ENCODE measurements at places on chromosomes 12 and 14. TPM values are rescaled to one million over a fixed set of nuclear protein-coding genes. Genes with fewer than 3 reads are reported as not detected.

The TAS2R9 gene
- not detected for total RNA-seq

- DNase-seq = no peak
These were observed 111.5 kb upstream of the BCL2L14 start for GRCh38 chr12:11959117-11959823.

- DNase-seq = no peak
These were observed 26.3 kb downstream of the HIP1R start for GRCh38 chr12:122861587-122861970.

The MAP3K9 gene
- total RNA-seq = 15.4 TPM

DNA sequence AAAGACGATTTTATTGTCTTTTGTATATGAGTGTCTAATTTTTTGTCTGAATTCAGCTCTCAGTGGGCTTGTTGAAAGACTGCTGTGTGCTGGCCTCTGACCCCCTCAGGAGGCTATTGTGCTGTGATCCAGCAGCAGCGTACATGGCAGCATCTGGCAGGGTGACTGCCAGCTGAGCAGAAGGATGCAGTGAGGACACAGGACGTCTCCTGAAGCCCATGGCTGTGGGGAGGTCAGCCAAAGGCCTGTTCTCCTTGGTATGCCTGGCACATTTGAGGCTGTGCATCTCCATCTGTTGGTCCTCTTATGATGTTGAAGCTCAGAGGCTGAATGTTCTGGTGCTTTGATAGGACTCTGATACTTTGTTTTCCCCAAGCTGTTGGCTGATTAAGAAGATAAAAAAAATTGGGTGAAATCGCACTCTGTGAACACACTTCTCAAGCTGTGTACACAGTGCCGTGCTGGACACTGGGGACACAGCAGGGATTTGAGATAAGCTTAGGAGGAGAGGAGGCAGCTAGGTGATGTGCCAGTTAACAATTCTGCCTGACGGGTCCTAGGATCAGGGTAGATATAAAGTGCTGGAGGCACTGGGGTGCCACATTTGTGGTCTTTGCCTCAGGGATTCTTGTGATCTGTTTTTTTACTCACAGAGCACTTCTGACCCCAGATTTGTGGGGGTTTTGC lies 37.5 kb downstream of the EID3 start:
- no peak for DNase-seq

DNA sequence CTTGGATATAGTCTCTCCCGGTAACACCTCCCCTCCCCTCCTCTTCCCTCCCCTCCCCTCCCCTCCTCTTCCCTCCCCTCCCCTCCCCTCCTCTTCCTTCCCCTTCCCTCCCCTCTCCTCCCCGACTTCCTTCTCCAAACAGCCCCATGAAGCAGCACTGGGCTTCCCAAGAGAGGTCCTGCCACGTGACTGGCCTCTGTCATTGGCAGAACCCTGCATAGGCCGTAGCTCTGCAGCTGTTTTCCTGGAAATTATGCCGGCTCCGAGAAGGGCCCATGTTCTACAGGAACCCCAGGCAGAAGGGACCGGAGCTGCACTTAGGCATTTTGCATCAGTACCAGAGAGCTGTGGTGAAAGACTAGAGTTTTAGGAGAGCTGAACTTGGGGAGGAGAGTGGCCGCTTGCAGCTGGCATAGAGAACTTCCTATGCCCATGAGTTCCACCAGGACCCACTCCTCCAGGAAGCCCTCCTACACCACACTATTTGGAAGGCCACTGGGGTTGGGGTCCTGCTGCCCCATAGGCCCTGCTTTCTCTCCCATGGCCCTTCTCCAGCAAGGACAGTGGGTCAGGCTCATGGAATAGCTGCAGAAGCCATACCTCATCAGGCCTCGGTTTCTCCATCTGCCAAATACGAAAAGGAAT lies 5.1 kb upstream of the TNFAIP2 start:
- DNase-seq = no peak

DNA sequence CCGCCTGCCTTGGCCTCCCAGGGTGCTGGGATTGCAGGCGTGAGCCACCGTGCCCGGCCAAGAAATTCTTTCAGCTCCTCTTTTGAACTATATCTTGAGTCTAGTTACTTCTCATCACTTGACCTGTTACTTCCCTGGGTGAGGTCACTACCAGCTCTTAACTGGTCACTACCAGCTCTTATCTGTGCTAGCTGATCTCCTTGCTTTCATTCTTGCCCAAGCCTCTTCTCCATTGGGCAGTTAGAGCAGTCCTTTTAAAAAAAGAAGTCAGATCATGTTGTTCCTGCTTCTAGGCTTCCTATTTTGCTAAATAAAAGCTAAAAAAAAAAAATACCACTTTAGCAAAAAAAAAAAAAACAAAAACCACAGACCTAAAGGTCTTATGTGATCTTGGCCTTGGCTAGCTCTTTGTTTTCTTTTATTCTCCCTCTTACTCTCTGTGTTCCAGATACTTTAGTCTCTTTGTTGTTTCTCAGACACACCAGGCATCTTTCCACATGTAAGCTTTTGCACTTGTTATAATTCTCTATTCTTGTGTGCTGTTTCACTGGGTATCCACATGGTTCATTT lies 63.5 kb downstream of the RAD51B start:
- no peak for DNase-seq

The ANKRD13A gene
- 67.6 TPM for total RNA-seq

DNA sequence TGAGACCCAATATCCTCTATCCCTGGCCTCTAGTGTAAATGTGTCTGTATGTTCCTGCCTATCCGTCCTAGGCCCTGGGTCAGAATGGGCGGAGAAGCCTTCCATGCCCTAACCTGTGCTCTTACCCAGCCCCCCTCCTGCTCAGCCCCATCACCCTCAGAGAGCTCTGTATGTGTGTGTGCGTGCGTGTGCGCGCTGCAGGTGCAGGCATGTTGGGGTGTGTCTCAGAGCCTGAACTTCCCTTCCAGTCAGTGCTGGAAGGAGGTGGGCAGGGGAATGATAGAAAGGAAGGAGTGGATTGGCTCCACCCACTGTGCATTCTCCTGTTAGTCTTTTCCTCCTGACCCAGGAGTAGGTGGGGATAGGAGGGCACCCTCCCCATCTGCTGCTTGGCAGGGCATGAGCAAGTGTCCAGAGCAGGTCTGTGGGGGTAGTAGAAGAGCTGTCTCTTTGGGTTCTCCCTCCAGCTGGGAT lies 7.2 kb downstream of the NAB2 start:
- DNase-seq = no peak

- DNase-seq = no peak
These were observed 84.6 kb upstream of the CCDC196 start for GRCh38 chr14:66401449-66402095.

DNA sequence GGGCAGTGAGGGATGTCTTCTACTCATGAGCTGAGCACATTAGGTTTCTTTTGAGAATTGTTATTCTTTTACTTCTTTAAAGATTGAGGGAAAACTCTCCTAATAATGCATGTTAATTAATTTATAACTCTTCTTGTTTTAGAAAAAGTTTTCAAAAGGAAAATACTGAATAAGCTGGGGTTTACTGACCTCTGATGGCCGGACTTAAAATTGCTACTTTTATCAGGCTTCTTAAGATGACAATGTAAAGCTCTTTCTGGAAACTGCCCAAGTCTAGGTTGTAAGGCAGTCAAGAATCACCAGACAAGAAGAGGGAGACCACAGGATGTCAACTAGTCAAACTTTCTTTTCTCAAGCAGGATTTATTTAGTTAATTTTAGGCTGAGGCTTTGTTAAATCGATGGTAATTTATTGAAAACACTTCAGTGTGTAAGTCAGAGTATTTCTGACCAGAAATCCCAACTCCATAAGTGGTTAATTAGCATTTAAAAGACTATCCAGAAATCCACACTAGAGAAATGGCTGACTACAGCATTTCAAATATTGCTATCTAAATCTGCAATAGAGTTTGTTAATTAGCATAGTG lies 82.1 kb downstream of the AVPR1A start:
- no peak for DNase-seq

- DNase-seq = no peak
These were observed 123.3 kb downstream of the SSPN start for GRCh38 chr12:26318661-26319068.

Data from esophagus squamous epithelium (tissue), 5 donors.